ENCODE measurements at places on chromosomes 11 and 22.

- no peak for DNase-seq
Observed at GRCh38 chr22:29661336-29661735, 57.9 kb downstream of the NF2 start.

DNA sequence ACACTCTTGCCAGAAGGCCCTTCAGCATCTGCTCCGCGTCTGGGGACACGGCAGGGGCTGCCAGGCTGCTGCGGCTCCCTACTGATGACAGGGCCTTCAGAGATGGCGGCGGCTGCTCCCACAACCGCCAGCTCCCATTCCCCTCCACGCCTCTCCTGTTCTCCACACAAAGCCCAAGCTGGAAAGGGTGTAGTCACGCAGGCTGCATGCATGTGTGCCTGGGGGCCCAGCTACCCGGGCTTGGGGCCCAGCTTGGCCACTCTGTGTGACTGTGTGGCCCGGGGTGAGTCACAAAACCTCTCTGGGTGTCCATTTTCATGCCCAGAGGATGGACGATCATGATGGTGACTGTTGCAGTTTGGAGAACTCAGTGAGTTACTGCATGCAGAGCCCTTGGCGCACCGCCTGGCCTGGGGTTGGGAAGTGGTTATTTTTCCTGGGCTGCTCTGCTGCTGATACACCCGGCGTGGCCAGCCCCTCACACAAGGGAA lies 31.7 kb upstream of the PARVB start:
- DNase-seq = no peak

DNA sequence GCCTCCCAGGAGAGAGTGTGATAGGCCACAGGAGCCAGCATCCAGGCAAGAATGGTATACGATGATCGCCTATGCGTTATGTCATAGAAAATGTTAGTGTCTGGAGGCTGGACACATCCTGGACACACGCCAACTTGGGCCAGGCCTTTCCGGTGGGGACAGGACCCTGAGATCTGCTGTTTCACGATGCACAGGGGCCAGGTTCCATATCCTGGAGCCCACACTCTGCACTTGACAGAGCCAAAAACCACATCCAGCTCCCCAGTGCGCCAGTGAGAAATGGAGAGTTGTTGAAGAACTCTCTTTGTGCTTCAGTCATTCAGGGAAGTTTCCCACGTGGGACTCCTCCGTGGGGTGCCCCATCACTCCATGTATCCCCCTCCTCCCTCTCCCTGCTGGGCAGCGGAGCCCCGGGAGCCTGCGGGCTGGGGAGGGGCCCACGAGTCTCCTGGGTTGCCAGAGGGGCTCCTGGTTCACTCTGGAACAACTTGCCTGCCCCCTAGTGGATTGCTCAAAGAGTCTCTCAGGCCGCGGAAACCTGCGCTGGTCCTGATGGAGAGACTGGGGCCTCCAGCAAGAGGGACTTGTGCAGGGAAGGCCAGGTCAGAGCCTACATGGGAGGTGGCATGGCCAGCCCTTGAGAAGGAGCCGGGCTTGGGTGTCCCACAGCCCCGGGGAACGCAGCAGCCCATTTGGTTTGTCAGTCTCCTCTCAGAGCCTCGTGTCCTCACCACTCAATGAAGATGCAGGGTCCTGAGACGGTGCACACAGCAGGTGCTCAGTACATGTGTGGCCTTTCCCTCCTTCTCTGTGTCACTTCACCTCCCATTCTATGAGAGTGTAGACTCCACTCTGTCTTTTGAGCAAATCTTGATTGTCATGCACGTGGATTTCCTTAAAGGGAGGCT lies 10.2 kb upstream of the LRRC32 start:
- peak; percentile 90 for DNase-seq

- DNase-seq = no peak
Observed at GRCh38 chr11:6598555-6598954, 4.9 kb downstream of the RRP8 start.

GRCh38 chr11:90770007-90770406 lies 547.2 kb upstream of the CHORDC1 start:
- DNase-seq = no peak

- DNase-seq = no peak
Observed at GRCh38 chr11:128405714-128406662, 181.4 kb downstream of the ETS1 start.

DNA sequence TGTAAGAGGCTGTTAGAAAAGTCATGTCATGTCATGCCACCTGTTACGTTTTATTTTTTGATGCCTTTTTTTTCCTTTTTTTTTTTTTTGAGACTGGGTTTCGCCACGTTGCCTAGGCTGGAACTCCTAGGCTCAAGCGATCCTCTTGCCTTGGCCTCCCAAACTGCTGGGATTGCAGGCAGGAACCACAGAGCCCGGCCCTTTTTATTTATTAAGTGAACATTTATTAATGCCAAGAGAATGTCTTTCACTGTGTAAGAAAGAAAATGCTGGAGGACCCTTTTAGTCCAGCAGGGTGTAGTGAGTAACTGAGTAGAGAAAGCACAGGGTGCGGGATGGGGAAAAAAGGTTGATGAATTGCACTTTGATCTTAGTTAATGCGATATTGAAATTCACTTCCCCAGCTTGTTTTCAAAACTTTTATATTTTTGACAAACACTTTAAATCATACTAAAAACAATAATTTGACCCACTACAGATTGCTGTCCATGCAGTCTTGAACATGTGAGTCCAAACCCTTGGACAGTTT lies 2.3 kb upstream of the XBP1 start:
- DNase-seq = no peak

DNA sequence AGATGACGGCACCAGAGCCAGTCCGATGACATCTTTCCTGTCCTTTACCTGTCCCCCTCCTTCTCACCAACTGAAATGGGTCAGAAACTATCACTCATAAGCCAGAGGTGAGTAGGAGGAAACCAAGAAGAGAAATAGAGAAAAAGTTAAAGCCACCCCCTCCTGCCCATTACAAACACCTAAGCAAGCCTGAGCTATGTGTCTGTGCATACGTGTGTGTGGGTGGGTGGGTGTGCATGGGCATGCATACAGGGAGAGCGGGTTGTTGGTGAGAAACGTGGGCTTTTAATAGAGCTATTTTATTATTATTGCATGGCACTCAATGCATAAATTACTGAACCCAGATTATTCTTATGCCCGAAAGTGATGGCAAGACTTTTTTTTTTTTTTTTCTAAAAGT lies 2.6 kb downstream of the PATE4 start:
- DNase-seq = no peak

GRCh38 chr11:129960216-129961214 lies 42.1 kb downstream of the PRDM10 start:
- DNase-seq = peak; percentile 34

DNA sequence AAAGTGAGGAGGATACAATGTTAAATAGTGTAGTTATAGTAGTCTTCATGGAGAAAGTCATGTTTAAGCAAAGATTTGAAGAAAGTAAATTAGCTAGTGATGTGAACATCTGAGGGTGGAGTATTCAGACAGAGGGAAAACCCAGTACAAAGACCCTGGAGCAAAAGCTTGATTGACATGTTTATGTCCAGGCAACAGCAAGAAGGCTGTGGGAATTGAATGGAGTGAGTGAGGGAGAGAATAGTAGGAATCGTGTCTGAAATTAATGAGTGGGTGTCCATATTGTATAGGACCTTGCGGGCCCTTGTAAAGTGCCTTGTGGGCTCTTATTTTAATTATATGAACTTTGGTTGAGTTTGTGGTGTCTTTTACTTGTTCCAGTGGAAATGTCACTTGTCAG lies 424.1 kb upstream of the KIRREL3 start:
- no peak for DNase-seq

DNA sequence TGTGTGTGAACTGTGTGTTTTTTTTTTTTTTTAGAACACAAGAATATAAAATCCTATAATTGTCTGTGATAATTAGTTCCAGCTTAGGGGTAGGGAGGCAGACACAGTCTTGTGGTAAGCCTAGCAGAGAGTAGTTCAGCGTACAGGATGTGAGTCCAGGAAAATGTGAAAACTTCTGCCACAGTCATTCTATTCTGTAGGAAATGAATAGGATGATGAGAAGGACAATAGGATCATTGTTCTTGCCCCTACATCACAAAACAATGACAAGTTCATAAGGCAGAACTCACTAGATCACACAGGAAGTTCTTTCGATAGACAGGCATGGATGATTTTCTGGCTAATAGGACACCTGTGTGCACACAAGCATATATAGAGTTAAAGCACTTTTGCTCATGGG lies 132.2 kb downstream of the NAV2 start:
- no peak for DNase-seq

- DNase-seq = no peak
Observed at GRCh38 chr22:44333847-44334635, 21.3 kb upstream of the SHISAL1 start.

GRCh38 chr11:118895093-118896039 lies 11.7 kb downstream of the CXCR5 start:
- DNase-seq = no peak

DNA sequence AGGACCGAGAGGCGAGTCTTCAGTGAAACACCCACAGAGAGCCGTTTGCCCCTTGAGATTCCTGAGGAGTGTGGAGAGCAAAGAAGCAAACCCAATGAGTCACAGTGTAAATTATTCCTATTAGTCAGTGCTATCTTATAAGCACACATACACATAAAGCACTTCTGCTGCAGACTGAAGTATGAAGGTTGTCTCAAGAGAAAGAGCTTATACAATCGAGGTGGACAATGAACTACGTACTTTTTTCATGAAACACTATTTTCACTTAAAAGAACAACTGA lies 37.3 kb downstream of the GALNT18 start:
- DNase-seq = peak; percentile 74

GRCh38 chr11:115180272-115180671 lies 323.9 kb downstream of the CADM1 start:
- DNase-seq = no peak
